SIG-M5 (cell line): ENCODE measurements at places on chromosomes 2 and 18.

- DNase-seq = no peak
These were observed 322.2 kb downstream of the ETAA1 start for GRCh38 chr2:67719351-67719750.

DNA sequence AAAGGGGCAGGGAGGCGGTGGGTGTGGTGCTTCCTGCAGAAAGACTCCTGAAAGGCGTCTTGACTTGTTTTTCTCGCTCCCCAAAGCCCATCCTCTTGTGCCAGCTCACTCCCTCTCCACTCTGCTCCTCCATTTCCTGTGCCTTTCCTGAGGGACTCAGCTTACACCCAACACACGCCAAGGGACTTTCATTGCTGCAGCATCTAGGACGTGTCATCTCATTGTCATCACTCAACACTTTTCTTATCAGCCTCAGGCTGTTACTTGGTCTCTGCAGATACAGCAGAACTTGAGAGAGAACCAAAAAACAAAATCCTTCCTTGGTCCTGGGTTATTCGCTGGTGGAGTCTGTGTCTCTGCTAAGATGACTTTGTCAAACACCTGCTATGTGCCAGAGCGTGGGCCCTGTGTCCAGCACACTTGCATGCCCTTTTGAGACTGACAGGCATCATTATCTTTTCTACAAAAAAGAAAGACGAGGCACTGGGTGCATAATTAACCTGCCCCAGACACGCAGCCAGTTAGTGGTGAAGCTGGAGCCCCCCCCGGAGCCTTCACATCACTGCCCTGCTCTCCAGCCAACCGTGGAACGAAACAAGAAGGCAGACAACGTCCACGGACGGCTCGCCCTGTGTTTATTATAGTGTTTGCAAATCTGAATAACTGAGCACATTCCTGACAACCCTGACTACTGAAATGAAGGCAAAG is 261.7 kb upstream of the HDAC4 start:
- no peak for DNase-seq

DNA sequence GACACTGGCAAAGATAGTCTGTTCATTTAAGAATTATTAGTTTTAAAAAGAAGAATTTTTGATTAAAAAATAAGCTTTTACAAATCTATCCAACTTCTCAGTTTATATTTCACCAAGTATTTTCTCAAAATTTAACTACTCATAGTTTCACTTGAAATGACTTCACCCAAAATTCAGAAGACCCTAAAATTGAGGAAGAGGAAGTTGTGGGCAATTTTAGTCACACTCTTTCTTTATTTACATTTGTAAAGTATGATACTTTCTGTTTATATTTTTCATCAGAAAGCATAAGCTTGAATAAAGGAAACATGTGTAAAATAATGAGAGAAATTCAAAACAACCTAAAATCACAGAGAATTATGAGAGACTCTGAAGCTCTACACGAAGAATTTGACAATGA is 278.8 kb upstream of the MEIS1 start:
- DNase-seq = no peak

DNA sequence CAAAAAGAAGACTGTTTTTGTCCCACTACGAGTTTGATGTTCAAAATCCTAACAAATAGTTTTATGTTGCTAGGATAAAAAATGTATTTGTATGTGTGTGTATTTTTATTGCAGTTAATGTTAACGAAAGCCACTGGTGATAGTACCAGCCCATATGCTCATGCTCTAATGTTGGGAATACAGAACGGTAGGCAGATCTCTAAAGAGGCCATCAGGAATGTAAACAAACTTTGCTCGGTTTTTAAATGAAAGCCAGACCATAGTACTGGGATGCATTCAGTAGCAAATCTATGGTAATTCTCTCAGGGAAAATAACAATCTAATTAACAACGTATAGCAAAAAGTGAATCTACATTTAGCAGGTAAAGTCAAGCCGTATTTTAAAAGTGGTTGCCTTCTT is 208.1 kb downstream of the NEDD4L start:
- no peak for DNase-seq

- DNase-seq = no peak
These were observed 69.6 kb upstream of the RAB6C start for GRCh38 chr2:129909651-129910418.

- peak; percentile 31 for DNase-seq
These were observed 98.1 kb upstream of the BCL2L11 start for GRCh38 chr2:111022633-111023032.

DNA sequence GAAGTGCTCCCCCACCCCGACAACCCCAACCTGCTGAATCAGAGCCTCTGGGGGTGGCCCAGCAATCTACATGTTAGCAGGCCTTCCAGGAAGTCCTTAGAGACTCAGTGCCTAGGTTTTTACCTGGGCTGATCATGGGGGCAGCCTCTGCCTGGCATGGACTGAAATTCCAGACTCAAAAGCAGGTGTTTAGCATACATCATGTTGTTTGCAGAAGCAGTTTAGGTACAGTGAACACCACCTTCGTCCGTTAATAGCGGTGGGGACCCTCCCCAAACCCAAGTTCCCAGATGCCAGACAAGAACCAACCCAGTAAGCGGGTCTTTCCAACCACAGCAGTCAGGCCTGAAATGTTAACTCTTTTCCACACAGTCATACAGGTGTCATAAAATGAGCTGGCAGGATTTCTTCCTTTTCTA is 26.4 kb upstream of the GALR1 start:
- no peak for DNase-seq

- DNase-seq = no peak
These were observed 171.8 kb upstream of the KLHL29 start for GRCh38 chr2:23213196-23213595.

DNA sequence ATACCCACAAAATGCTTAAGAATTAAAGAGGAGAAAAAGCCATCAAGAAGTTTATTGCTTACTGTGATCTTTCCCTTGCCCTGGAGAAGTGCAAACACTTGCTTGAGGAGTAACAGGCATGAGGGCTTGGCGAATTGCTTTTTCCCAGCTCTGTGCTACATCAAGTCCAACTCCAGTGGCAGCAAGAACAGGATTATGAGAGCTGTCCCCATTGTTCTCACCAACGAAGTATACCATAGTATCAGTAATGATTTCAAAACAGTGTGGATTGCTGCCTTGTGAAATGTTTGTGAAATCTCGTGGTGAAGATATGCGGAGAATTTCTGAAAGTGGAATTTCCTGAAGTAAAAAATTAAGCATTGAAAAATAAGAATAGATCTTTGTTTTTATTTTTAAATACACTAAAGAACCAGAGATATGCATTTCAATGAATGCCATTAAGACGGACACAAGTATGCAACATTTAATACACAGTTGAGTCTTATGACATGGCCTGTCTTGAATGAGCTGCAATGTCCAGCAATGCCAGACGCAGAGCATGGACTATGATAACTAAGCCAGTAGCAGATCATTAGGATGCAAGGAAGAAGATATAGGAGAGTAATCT is 43.0 kb downstream of the NDUFAF7 start:
- no peak for DNase-seq

DNA sequence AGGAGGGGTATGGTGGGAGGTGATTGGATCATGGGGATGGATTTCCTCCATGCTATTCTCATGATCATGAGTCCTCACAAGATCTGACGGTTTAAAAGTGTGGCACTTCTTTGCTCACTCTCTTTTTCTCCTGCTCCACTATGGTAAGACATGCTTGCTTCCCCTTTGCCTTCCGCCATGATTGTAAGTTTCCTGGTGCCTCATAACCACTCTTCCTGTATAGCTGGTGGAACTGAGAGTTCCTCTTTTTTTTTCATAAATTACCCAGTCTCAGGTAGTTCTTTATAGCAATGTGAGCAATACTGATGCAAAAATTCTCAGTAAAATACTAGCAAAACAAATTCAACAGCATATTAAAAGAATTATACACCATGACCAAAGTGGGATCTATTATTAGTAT is 728.5 kb upstream of the SLC8A1 start:
- no peak for DNase-seq

- no peak for DNase-seq
These were observed 13.1 kb downstream of the ZAP70 start for GRCh38 chr2:97726261-97727064.

DNA sequence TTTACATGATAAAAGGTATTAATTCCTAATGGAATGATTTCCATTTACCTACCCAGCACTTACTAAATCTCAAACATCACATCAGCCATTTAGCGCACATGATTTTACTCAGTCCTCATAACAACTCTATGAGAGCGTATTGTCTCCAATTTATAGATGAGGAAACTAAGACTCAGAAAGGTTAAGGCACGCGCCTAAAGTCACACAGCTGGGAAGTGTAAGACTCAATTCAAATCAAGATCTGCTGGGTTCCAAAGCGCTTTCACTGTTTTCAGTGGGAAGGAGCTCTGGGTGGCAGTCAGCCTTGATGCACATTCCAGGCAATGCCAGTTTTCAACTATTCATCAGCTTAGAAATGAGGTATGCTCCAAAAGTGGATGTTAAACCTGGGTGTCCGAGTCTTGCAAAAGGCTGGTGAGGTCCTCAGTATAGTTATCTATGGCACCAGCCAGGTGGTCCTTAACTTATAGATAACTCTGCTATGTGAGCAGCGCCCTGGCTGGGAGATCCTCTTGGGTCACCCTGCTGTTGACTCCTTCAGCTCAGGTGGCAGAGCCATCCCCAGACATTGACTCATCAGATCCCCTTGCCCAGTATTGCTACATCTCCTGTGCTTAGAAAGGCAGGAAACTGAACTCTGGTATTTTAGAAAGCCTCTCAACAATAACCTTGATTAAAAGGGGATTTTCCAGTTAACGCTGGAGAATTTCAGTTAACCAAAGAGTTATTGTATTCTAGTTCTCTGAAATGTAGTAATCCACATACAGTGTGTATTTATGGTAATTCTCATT is 47.1 kb downstream of the SLC4A1AP start:
- DNase-seq = no peak

DNA sequence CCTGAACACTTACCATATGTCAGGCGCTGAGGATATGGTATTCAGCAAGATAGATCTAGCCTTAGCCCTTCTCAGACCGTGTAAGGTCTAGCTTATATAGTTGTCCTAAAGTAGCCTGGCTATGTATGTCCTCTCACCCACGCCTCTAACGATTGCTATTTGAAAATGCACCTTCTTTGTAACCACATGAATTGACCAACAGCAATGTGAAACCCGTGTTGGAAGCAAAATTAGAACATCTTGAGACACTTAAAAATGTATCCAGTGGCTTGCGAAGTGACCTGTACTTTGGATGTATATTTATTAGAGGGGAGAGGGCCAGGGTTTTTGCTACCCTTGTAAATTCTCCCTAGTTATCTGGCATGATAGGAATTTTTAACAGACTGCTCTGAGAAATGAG is 860.0 kb upstream of the ZEB2 start:
- DNase-seq = no peak

DNA sequence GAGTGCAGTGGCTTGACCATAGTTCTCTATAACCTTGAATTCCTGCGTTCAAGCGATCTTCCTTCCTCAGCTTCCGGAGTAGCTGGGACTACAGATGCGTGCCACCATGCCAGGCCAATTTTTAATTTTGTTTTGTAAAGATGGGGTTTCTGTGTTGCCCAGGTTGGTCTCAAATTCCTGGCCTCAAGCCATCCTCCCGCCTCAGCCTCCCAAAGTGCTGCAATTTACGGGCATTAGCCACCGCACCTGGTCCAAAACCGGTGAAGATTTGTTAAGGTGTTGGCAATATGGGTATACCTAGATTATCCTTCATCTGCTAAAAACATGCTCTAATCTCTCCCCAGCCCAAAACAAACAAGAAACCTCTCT is 1.3 kb upstream of the EIF2AK3 start:
- no peak for DNase-seq

DNA sequence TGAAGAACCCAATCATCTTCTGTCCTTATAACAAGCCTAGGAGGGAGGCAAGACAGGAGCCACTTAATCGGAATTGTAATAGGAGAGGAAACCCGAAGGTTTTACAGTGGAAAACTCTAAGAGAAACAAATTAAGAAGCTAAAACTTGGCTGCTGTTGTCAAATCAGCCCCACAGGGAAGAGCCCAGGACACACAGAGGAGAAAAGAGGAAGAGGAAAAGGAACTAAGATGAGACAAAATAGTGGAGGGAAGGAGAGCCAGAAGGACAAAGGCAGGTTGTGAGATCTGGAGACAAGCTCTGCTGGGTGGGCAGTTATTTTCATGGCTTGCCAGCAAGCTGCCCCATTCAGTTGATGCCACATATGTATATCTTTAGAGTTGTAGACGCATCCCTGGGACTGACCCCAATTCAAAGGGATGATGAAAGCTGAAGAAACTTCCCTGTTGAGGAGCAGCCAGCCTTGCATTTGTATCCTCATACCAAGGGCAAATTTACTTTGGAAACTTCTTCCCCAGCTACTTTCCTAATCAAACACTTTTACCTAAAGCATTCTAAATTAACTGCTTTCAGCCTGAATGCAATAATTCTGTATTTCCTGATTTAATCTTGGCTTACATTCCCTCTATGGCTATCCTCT is 499.8 kb upstream of the MEIS1 start:
- no peak for DNase-seq

- no peak for DNase-seq
These were observed 4.5 kb downstream of the PRLH start for GRCh38 chr2:237570776-237571335.

- DNase-seq = no peak
These were observed 89.8 kb upstream of the GRB14 start for GRCh38 chr2:164710837-164711765.

GRCh38 chr2:239866350-239866749 is 158.8 kb downstream of the NDUFA10 start:
- DNase-seq = no peak

DNA sequence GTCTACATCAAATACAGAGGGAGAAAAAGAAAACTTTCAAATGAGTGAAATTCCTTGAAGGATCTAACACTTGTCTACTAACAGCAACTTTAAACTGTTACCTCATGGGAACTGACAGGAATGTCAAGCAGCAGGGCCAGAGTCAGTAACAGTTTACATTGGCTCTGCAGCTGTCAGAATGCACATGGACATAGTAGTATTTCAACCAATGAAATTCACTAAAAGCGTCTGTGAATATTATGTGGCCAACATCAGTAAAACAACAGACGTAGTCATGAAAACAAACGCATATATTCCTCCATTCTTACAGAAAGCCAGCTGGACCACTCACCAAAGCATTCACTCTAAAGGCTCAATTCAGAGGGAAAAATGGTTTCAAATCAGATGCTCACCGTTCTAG is 79.3 kb upstream of the RNU4ATAC start:
- DNase-seq = no peak
